IMR-90 (cell line): ENCODE measurements at places on chromosomes 1 and 21. TPM values are rescaled to one million over a fixed set of nuclear protein-coding genes. Genes with fewer than 3 reads are reported as not detected.

TNNI3K gene
- 0.28 and 0.90 TPM in 2 replicates for total RNA-seq

GRCh38 chr21:43645136-43645891 lies 14.0 kb downstream of the HSF2BP start:
- peak overlapping the region; percentile 12; the same call in 1 of the 2 replicates for H3K27ac ChIP-seq
- peaks cover 7% of the 10 kb centered on the region for H3K4me1 ChIP-seq
- H3K4me3 ChIP-seq = no peak overlapping the region; the same call in 1 of the 2 replicates
- DNase-seq = peak; percentile 82
- H3K27me3 ChIP-seq = no peaks in the 10 kb centered on the region
- H3K36me3 ChIP-seq = no peaks in the 10 kb centered on the region

- 0 out of 2 replicates have a peak, but pooled peaks cover 1% of the 10 kb centered on the region for H3K4me1 ChIP-seq
- no peak overlapping the region for H3K27ac ChIP-seq
- H3K4me3 ChIP-seq = no peak overlapping the region
These were observed 149.9 kb upstream of the CAMK1G start for GRCh38 chr1:209433649-209434031.

DNA sequence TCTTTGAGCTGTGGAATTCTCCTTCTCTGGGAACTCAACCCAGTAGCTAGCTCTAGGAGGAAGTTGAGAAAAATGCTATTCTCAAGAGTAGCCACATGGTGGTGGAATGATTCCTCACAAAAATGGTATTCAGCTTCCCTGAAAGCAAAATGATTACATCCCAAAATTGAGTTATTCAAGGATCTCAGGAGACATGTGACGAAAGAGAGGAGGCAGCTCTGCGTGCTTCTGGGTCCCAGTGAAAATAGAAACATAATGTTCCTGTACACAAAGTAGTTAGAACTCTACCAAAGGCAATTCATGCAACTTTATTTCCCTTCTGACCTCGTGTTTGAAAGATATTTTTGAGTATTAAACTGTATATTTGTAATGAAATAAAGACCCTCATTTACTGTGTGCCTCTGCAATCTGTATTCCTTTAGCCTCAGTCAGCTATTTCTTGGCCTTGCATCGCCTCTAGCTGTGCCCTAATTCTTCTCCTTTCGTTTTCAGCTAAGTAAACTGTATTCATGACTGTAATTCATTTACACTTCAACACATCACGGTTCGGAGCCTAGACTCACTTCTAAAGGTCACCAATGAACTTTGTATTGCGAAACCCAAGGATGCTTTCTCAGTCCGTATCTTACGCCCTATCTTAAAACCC lies 167.3 kb downstream of the FASLG start:
- no peak overlapping the region for H3K4me3 ChIP-seq
- H3K27ac ChIP-seq = peak overlapping the region; percentile 76
- no peaks in the 10 kb centered on the region for H3K36me3 ChIP-seq
- peaks cover 11% of the 10 kb centered on the region for H3K4me1 ChIP-seq
- DNase-seq = peak; percentile 95

KRTAP21-2 gene
- total RNA-seq = not detected in 2 replicates

DNA sequence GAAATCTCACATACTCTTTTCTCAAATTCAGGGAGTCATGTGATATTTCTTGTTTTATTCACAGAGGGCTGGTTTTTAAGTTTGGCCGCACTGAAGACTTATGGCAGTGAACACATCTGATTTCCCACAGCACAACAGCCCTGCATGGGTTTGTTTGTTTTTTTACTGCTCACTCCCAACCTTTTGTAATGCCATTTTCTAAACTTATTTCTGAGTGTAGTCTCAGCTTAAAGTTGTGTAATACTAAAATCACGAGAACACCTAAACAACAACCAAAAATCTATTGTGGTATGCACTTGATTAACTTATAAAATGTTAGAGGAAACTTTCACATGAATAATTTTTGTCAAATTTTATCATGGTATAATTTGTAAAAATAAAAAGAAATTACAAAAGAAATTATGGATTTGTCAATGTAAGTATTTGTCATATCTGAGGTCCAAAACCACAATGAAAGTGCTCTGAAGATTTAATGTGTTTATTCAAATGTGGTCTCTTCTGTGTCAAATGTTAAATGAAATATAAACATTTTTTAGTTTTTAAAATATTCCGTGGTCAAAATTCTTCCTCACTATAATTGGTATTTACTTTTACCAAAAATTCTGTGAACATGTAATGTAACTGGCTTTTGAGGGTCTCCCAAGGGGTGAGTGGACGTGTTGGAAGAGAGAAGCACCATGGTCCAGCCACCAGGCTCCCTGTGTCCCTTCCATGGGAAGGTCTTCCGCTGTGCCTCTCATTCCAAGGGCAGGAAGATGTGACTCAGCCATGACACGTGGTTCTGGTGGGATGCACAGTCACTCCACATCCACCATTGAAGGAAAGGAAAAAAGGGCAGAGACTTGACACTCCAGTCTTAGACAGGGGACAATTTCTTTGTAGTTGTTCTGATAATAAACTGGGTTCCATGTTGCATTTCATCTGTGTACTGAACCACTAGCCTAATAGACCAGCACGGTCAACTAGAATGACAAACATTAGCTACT lies 22.8 kb downstream of the TMEM50A start:
- DNase-seq = peak; percentile 87
- H3K27me3 ChIP-seq = no peaks in the 10 kb centered on the region
- H3K27ac ChIP-seq = no peak overlapping the region
- peaks cover 20% of the 10 kb centered on the region for H3K36me3 ChIP-seq
- peaks cover 9% of the 10 kb centered on the region for H3K4me1 ChIP-seq
- no peak overlapping the region for H3K4me3 ChIP-seq
